ENCODE measurements at places on chromosomes 6 and 20.
A peak's percentile ranks its signal among the peaks of the same experiment; 100 is the strongest.

- DNase-seq = peak; percentile 7
Measured at GRCh38 chr6:79947191-79948186, at the start of gene ELOVL4. TSS of gene ELOVL4 (minus strand) at chr6:79947553. CDS start at chr6:79947279, 274 bp downstream.

- DNase-seq = no peak
Measured at GRCh38 chr6:139744891-139745290, 370.4 kb upstream of the CITED2 start.

DNA sequence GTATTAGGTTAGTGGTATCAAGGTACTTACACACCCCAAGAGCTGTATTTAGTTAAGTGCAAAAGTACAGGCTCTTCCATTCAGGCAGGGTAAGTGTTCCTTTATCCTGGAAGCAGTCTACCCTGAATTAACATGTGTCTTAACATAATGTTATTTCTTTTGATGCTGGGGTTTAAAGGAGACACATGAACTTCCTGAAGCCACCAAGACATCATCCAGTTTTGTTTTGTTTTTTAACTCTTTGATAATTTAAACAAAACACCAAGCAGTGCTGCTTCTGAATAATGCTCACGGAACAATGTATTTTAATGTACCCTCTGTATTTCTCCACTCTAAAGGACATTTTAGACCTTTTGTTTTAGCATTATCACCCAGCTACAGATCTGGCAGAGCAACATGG lies 50.5 kb upstream of the PLCB4 start:
- DNase-seq = no peak

DNA sequence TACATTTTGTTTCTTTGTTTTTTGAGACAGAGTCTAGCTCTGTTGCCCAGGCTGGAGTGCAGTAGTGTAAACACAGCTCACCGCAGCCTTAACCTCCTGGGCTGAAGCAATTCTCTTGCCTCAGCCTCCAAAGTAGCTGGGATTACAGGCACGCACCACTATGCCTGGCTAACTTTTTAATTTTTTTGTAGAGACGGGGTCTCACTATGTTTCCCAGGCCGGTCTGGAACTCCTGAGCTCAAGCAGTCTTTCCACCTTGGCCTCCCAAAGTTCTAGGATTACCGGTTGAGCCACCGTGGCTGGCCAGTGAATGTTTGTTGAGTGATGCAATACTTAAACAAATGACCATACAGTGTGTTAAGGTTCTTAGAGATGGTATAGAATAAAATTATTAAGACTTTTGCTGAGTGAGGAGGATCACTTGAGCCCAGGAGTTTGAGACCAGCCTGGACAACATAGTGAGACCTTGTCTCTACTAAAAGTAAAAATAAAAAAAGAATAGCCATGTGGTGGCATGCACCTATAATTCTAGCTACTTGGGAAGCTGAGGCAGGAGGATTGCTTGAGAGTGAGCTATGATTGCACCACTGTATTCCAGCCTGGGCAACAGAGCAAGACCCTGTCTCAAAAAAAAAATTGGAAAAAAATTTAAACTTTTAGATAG lies 13.4 kb downstream of the CEP250 start:
- no peak for DNase-seq

GRCh38 chr6:111743360-111743759 lies 129.9 kb downstream of the FYN start:
- DNase-seq = no peak

DNA sequence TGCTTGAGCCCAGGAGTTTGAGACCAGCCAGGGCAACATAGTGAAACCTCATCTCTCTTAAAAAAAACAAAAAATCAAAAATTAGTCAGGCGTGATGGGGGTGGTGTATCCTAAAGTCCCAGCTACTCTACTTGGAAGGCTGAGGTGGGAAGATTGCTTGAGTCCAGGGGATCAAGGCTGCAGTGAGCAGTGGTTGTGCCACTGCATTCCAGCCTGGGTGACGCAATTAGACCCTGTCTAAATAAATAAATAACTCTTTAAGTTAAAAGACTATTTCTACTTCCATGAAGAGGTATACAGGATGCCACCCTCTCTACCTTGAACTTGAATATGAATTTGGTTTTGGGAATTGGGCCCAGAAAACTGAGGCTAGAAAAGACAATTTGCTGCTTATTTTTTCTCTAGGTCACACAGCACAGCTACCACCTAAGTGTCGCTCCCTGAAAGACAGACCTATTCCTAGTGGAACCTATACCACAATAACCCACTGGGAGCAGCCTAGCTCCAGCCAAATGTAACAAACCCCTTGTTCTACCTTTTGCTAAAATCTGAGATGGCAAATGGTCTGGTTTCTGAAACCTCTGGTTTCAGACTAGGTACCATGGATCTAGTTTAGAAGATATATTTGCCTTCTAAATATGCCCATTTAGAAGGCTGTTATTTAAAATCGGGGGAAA lies 35.2 kb downstream of the HMGCLL1 start:
- DNase-seq = no peak

DNA sequence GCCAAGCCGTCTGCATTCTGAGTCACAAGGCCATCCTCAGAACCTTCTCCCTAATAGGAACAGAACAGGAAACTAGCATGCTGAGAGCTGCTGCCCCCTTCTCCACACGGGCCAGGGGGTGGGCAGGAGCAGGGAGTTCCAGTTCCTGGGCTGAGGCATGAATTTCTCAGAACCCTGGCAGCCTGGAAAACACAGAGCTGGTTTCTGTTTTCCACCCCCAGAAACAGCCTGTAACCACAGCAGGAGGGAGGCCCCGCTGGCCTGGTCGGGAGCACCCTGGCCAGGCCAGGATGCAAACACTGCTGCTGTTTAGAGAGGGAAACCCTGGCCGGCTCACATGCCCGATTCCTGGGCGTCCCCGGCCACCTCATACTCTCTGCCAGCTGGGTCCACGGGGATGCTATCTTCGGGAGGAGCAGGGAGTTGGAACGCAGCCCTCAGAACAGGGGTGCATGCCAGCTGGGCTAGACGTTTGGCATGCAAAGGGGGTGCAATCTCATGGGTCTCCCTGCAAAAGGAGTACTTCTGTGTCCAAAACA lies 130.1 kb downstream of the NFATC2 start:
- DNase-seq = no peak

GRCh38 chr6:85516168-85516567 lies 66.3 kb downstream of the NT5E start:
- no peak for DNase-seq

DNA sequence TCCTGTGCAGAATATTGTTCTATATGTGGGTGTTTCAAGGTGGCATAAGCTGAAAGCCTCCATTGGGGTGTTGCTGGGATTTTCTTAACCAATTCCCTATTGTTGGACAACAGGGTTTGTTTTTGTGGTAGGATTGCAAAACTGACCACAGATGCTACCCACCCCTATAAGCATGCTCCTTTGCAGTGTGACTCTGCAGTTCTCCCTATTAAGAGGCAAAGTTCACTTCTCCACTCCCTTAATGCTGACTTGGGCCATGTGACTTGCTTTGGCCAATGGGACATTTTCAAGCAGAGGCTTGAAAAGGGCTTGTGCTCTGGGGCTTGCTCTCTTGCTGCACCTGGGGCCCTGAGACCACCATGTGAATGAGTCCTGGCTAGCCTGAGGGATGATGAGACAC lies 8.5 kb upstream of the ANGPT4 start:
- DNase-seq = no peak

GRCh38 chr6:28225056-28225834 lies at the start of gene ZSCAN9:
TSS of gene ZSCAN9 (plus strand) at chr6:28225275. CDS start at chr6:28227085, 1,810 bp downstream.
- no peak for DNase-seq

DNA sequence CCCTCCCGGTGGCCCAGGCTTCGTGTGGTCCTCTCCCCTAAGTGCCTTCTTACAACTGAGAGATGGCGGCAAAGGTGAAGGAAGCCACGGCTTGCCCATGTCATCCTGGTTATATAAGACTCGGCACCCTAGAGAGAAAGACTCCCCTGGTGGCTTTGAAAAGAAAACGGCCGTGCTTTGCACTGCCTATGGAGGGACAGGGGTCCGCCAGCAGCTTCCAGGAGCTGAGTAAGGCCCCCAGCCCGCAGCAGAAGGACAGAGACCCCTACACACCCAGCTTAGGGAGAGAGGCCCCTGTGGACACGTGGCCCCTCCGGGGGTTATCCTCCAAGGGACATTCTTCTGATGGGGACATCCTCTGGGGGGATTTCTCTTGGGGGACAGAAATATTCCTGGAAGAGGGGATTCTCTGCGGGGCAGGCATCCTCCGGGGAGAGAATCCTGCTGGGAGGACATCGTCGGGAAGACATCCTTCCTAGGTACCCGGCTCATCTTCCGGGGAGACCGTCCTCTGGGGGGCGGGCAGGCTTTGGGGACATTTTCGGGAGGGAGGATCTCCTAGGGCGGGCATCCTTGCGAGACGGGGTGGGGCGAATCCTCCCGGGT lies 511 bp upstream of the OGFR start:
- DNase-seq = no peak

- no peak for DNase-seq
Measured at GRCh38 chr6:165573671-165574070, 89.4 kb downstream of the PDE10A start.

DNA sequence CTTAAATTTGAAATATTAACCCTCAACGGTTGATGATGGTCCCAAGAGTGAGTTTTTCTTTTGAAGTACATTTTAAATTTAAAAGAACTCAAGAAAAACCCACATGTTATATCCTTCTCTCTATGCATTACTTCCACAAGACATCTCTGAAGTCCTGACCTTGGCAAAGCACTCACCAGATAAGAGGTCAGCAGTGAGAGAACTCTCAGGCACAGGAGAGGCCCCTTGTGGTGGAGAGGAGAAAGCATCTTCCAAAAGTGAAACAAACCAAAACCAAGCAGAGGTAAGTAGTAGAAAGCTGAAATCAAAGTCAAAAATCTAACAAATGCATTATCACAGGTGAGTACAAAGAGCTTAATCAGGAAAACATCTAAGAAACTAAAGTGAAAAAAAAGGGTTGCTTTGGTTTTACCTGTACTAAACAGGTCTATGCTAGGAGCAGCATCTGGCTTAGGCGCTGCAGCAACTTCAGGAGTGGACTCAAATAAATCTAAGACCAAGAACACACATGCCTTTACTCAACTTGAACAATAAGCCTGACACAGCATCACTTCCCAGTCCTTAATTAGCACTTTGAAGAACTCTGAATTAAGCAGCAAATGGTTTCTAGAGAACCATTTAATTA lies 80.5 kb downstream of the PRSS35 start:
- no peak for DNase-seq

DNA sequence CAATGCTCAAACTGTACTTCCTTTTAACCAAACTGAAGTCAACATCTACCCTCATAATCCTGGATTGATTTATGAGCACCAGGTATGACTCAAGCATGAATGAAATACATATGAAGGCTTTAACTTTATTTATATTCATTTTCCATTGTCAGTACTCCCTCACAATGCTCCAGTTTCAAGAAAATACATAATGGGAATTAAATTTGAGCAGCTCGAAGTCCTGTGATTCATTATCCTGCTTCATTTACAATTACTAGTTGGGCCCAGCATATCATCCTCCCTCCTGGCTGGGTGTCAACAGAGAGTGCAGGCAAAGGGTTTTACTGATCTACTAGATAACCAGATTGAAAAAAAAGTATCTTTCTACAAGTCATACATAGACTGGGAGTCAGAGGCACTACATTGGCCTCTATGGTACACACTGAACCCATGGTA lies 10.1 kb downstream of the SAMHD1 start:
- DNase-seq = no peak

GRCh38 chr6:141165002-141165665 lies 967.6 kb upstream of the GJE1 start:
- no peak for DNase-seq

DNA sequence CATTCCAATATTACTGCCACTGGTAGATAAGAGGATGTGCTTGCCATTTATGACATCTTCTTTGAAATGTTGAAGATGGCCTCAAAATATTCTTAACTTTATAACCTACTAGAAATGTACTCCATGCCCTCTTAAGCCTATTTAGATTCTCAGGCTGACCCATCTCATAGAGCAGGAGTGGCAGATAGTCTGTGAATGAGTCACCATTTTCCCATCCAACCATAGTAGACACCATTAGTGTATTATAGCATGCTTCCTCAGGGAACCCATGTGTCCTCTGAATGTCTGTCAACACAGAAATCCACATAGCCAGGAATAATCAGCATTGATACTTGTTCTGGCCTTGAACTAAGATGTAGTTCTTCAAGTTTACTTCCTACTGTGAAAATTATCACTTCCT lies 150.2 kb downstream of the IMPG1 start:
- DNase-seq = no peak

Measured in stimulated activated CD8-positive, alpha-beta memory T cell treated with anti-CD3 and anti-CD28 coated beads, Interleukin-4, amount 100 ng/mL, for 1 hour (primary cell).